Activated CD8-positive, alpha-beta memory T cell treated with anti-CD3 and anti-CD28 coated beads, Interleukin-2, amount 10 ng/mL, durations not matched to agents 7 days and 5 days (primary cell): ENCODE measurements at places on chromosomes 1 and 21.
A peak's percentile ranks its signal among the peaks of the same experiment; 100 is the strongest.

GRCh38 chr1:17121881-17122280 is 2.6 kb upstream of the PADI2 start:
- H3K27me3 ChIP-seq, result peaks cover 35% of the 10 kb centered on the region
- no peaks in the 10 kb centered on the region for H3K4me1 ChIP-seq
- no peak overlapping the region for H3K4me3 ChIP-seq

DNA sequence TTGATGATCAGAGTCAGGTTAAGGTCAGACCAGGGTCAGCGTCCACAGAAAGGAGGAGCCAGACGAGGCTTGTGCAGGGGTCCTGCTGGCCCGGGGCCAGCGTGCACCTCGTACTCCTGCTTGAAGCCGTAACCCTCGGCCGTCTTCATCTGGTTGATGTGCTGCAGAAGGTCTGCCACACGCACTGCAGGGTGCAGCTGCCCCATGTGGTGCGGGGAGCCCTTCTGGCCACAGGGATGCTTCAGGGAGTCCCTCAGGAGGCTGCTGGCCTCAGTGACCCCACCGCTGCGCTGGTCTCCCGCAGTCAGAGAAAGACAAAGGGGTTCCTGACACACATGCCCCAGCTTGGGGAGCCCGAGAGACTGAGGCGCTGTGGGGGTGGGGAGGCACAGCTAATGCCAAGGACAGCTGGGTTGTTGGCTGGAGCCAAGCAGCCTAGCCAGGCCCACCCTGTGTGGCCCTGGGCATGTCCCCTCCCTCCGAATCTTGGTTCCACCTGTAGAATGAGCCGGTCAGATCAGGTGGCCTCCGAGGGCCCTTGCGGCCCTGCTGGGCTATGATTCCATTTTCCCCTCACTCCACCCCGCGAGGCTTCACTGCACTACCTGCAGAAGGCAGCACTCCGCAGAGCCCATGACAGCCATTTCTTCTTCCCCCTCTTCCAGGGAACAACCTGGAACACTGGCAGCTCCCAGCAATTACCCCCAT is 251.9 kb downstream of the PTPRU start:
- no peaks in the 10 kb centered on the region for H3K36me3 ChIP-seq
- DNase-seq, result peak; percentile 36
- H3K27me3 ChIP-seq, result no peaks in the 10 kb centered on the region
- H3K4me1 ChIP-seq, result no peaks in the 10 kb centered on the region
- H3K27ac ChIP-seq, result no peak overlapping the region
- H3K4me3 ChIP-seq, result no peak overlapping the region

GRCh38 chr1:180593382-180593781 is 34.6 kb downstream of the OVAAL start:
- H3K27ac ChIP-seq, result no peak overlapping the region
- H3K36me3 ChIP-seq, result peaks cover 4% of the 10 kb centered on the region
- H3K4me1 ChIP-seq, result no peaks in the 10 kb centered on the region

DNA sequence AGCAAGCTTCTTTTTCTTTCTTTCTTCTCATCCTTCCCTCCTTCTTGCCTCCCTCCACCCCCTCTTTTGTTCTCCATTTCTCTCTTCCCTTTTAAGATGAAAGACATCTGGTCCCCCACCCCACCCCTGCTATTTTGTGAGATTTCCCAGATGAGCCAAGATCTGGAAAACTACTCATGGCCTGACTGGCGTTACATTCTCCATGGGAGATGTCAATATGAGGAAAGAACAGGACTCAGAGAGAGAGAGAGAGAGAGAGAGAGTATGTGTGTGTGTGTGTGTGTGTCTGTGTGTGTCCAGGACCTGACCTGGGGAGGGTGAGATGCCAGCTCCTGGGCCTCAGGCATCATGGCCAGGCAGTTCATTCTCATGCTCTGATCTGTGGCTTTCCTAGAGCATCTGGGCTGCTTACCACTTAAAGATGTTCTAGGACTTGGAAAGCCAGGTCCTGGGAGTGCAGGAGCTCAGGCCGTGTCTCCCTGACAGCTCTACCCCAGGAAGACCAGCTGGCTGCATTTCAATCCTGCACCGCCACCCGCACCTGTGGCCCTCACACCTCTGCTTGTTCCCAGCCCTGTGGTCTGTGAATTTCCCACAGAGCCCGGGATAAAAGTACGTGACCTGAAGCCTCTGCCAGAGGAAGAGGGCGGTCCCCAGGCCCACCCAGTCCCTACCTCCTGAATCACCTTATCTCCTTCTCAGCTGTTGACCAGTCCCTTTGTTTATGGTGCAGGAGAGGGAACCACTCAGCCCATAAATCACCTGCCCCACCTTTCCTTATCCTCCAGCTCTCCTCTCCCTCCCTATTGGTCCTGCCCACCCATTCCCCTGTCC is 3.2 kb upstream of the BEST4 start:
- no peak for DNase-seq
- H3K27me3 ChIP-seq, result no peaks in the 10 kb centered on the region
- no peak overlapping the region for H3K27ac ChIP-seq
- peaks cover 12% of the 10 kb centered on the region for H3K4me1 ChIP-seq
- H3K4me3 ChIP-seq, result no peak overlapping the region

DNA sequence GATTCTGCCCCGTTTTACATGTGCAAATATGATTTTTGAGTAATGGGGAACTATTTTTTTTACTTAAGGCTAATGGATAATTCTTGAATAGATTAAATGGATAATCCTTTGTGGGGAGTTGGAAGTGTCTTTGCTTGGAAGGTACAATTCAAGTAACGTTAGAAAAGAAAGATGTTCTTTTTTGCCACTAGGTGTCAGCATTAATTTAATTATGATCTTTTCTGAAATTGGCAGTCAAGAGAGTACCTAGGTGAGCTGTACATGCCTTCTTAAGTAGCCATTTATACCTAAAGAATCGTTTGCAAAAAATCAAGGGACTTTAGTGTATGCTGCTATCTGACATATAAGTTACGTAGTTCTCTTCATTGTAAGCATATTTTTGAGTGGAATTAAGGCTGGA is 2.2 kb downstream of the FBXO28 start:
- peaks cover 31% of the 10 kb centered on the region for H3K4me1 ChIP-seq
- peak overlapping the region; percentile 51 for H3K4me3 ChIP-seq
- H3K27me3 ChIP-seq, result peaks cover 5% of the 10 kb centered on the region
- peaks cover 10% of the 10 kb centered on the region for H3K36me3 ChIP-seq

DNA sequence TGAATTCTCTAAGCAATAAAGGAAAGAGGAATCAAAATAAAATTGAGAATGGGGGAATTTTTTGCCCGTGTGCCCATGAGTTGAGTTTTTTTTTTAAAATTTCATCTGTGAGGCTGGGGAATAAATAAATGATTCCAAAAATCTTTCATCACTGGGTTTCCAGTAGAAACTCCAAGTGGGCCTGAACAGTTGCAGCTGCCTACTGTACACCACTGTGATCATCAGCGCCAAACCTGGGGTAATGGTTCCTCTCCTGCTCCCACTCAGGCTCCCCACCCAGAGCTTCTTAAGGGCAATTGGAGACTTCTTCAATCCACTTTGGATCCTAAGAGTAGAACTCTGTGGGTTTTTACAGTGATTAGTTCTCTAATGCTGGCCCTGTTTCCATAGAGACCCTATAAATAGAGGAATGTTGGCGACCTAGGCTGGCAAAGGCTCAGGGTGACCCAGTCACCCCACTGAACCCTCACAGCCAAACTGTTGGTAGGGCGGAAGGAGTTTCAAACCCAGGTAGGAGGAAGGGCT is 9.3 kb downstream of the TMCC2 start:
- peak; percentile 23 for DNase-seq
- no peak overlapping the region for H3K27ac ChIP-seq
- H3K27me3 ChIP-seq, result peaks cover 21% of the 10 kb centered on the region
- peaks cover 19% of the 10 kb centered on the region for H3K4me1 ChIP-seq
